ENCODE measurements at places on chromosomes 4 and X. TPM values are rescaled to one million over a fixed set of nuclear protein-coding genes. Genes with fewer than 3 reads are reported as not detected.

The ZCCHC12 gene
- total RNA-seq = not detected

The ATP5ME gene
- total RNA-seq = 173 TPM

The XAGE1B gene
- total RNA-seq = not detected

The COX7B2 gene
- not detected for total RNA-seq

The HSFX1 gene
- 0.69 TPM for total RNA-seq

The MAGEB10 gene
- total RNA-seq = not detected

The ACSL4 gene
- 43.2 TPM for total RNA-seq

The ABCE1 gene
- 144 TPM for total RNA-seq

The CABS1 gene
- not detected for total RNA-seq

The NEXMIF gene
- total RNA-seq = under 0.01 TPM

The AKAP17A gene
- total RNA-seq = 20.8 TPM

The CTAG1A gene
- not detected for total RNA-seq

The OFD1 gene
- total RNA-seq = 6.6 TPM

The NEK1 gene
- total RNA-seq = 5.9 TPM

The GPR143 gene
- 4.4 TPM for total RNA-seq

The BMP2K gene
- total RNA-seq = 130 TPM

The SSX2 gene
- total RNA-seq = not detected

The FRMD7 gene
- total RNA-seq = not detected

The SLC2A9 gene
- total RNA-seq = 1.2 TPM

The CFAP47 gene
- under 0.01 TPM for total RNA-seq

The MSX1 gene
- 0.87 TPM for total RNA-seq
